ENCODE measurements at places on chromosomes 5 and 9. TPM values are rescaled to one million over a fixed set of nuclear protein-coding genes. Genes with fewer than 3 reads are reported as not detected.

GRCh38 chr9:26012797-26013196 lies 334.6 kb upstream of the TUSC1 start:
- no peak for DNase-seq

- no peak for DNase-seq
Observed at GRCh38 chr5:72467461-72467860, 39.7 kb downstream of the ZNF366 start.

DNA sequence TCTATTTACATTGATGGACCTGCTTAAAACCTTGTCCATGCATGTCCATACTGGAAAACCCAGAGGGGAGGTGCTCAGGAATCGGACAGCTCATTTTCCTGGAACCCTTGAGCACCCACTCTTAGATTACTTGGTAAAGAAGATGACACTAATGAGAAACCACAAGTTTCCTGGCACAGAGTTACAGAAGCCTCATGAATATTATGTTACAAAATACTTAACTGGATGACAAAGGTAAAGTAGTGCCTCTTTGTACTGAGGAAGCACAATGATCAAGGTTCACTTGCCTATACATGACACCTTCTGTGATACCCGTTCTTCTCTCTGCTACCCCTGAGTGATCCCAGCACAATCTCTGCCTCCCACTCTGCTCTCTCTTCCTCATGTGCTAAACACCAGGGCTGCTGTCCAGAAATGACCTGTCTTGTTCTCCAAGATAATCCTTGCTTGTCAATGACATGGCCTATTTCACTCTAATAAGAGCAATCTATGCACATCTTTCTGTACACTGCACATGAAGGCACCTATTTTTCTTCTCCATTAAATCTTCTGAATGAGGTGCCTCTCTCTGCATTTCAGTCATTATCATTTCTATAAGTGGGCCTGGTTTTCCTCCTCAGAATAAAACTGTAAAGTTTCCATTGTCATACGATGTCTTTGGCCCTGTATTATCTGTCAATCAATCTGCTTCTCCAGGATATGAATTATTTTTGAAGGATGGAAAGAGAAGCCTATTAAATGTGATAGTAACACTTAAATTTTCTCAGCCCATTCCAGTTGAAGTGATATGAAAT lies 684.0 kb upstream of the ACO1 start:
- DNase-seq: no peak

PCDHGB1 gene
- total RNA-seq: 5.2 TPM
